Mucosa of gallbladder (tissue), 1 donor: ENCODE measurements at places on chromosomes 3 and 15.
A peak's percentile ranks its signal among the peaks of the same experiment; 100 is the strongest.

- DNase-seq = no peak
Measured at GRCh38 chr15:91127236-91127955, 27.3 kb downstream of the SV2B start.

DNA sequence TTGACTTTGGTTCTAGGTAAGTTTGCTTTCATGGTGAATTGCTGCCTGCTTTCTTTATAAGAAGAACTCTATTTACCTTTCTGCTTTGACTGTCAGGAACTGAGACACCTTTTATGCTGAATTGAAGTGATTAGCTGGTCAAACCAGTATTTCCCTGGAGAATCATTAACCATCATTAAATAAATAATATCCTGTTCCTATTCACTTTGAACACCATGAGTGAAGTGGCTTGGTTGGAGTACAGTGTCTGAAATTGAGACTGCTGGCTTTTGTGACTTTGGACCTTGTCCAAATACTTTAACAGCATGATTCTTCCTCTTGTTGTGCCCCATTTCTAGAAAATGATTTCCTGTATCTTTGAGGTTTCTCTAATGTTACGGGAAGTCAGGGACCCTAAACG is 5.6 kb upstream of the TMEM62 start:
- peak; percentile 34 for DNase-seq

GRCh38 chr15:63027646-63028045 is 14.9 kb upstream of the TPM1 start:
- no peak for DNase-seq

DNA sequence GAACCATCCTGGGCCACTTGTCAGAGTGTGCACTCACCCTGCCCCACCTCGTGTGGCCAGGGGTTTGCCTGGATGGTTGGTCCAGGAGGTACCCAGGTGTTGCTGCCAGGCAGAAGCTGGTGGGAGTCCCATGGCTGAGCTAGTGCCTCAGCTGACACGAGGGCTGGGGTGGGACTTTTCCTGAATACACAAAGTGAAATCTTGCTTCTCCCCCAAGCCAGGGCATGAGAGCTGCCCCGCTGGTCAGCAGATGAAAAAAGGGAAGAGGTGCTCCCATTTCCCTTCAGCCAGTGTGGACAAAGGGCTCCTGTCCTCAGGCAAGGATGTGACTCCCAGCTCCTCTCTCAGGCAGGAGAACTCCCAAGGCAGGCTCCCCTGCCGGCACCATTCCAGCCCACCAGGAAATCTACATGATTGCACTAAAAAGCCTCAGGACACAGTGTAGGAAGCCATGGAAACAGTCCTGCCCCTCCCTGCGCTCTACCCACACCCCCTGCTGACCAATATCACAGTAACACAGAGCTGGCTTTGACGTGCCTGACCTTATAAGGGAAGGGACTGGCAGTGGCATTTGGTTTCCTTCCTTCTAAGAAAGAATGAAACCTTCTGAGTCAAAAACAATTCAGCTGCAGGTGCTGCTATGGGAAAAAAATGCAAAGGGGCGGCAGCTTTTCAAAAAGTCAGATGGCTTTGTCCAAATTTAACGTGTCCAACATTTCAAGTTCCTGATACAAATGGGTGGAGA is 33.9 kb downstream of the MYO5C start:
- DNase-seq = peak; percentile 69

DNA sequence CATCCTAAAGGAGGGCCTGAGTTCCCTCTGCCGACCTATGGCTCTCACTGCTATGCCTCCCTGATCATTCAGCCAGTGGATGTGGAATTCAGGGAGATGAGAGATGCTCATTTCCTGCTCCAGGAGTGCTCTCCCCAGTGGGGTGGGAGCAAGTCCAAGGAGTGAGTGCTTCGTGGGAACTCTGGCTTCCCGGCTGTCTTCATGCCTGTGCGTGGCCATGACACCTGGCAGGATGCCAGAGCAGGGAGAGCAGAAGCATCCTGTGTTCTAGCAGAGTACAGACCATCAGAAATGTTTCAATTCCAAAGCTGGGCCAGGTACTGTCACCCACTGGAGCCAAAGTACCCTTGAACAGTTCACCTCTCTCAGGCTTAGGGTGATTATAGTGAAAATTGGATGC is 45.1 kb downstream of the APH1B start:
- no peak for DNase-seq

- DNase-seq = no peak
Measured at GRCh38 chr3:136958939-136959338, 1.2 kb downstream of the IL20RB start.

DNA sequence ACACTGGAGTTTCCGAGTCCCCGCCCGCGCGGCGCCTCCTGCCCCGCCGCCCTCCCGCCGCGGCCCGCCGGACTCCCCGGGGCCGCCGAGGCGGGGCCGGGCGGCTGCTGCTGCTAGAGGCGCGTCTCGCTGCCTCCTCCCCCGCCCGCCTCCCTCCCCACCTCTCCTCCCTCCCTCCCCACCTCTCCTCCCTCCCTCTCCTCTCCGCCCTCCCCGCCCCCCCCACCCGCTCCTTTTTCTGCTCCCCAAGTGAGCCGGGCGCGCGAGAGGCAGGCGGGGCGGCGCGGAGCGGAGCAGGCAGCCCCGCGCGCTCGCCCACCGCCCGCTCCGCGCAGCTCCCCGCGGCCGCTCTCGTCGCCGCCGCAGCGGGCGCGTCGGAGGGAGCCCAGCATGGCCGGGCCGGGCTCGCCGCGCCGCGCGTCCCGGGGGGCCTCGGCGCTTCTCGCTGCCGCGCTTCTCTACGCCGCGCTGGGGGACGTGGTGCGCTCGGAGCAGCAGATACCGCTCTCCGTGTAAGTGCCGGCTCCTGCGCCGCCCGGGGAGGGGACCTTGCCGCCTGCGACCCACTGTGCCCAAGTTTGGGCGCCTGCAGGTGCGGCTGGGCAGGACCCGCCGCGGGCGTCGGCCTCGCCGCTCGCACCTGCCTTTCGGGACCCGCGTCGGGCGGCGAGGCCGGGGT is at the start of gene CACNA2D3:
TSS of gene CACNA2D3 (plus strand) at position 229 of the 679 bp plus-strand sequence.
- DNase-seq = no peak

GRCh38 chr3:129854460-129854859 is 39.1 kb downstream of the TMCC1 start:
- no peak for DNase-seq

DNA sequence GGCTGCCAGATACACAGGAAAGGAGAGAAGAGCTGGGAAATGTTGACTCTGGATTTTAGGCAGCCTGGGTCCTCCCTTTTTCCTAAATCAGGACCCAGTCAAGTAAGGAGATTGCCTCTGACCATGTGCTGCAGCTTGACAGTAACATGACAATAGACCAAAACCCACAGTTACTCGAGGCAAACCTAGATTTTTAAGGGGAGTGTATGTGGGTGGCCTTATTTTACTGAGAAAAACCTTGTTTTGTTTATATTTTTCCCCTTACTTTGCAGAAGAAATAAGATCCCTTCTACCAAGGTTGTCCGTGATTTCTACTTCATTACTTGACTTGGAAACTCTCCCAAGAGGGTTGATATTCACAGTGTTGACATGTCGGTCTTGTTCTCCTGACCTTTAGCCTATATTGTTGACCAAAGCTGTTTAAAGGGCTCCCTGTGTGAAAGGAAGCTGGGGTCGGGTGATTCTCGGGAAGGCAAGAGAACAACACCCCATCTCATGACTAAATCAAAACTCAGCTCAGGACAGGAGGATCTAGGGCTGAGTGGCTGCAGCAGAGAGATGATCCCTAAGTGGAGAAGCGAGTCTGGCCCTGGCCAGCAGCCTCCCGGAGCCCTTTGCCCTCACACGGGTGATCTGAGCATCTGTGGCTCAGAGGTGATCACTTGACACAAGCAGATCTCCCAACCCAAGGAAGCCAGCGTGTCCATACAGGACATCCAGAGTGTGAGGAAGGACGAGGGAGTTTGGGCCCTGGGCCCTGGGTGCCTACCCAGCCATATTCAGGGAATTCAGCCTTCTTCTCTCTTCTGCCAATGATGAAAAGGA is 31.0 kb upstream of the SLCO2A1 start:
- DNase-seq = no peak

GRCh38 chr3:102018551-102018950 is 169.2 kb downstream of the NFKBIZ start:
- DNase-seq = no peak

- DNase-seq = no peak
Measured at GRCh38 chr15:44009038-44009437, 182.2 kb downstream of the WDR76 start.

DNA sequence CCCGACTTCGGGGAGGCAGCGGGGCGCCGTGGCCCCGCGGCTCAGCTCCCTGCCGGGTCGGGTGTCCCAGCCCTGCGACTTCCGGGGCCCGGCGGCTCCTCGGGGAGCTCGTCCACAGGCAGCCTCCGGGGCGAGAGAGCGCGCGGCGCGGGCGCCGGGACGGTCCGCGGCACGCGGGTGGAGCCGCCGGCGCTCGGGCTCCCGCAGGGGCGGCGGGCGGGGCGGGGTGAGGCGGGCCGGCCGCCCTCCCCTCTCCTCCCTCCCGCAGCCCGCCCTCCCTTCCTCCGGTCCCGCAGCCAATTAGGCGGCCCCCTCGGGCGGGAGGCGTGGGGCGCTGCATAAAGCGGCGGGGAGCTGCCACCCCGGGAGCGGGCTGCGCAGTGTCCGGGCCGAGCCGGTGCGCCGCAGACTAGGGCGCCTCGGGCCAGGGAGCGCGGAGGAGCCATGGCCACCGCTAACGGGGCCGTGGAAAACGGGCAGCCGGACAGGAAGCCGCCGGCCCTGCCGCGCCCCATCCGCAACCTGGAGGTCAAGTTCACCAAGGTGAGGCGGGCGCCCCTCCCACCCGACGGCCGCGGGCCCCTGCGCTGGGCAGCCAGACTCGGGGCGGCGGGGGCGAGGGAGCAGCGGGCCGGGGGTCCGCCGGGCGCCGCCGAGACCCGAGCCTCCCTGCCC is at the start of gene ALDH1A3:
TSS of gene ALDH1A3 (plus strand) at position 368 of the 675 bp plus-strand sequence. CDS start at position 445, 77 bp downstream.
- DNase-seq = no peak

DNA sequence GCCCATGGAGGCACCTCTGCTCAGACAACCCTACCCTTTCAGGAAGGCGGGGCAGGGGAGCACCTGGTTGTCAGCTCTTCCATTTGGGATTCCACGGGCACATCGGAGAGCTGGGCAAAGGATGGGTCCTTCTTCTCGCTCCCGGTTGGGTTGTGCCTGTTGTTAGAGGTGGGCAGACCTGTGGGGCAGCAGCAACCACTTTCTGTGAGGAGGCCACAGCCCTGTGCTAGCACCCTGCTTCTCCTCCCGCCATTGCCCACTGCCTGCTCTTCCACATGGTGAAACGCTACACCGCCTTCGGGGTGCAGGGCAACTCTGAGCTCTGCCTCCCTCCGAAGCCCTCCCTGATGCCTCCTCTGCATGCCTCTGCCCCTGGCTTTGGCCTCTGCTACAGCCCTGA is 7.0 kb upstream of the HHATL start:
- no peak for DNase-seq

DNA sequence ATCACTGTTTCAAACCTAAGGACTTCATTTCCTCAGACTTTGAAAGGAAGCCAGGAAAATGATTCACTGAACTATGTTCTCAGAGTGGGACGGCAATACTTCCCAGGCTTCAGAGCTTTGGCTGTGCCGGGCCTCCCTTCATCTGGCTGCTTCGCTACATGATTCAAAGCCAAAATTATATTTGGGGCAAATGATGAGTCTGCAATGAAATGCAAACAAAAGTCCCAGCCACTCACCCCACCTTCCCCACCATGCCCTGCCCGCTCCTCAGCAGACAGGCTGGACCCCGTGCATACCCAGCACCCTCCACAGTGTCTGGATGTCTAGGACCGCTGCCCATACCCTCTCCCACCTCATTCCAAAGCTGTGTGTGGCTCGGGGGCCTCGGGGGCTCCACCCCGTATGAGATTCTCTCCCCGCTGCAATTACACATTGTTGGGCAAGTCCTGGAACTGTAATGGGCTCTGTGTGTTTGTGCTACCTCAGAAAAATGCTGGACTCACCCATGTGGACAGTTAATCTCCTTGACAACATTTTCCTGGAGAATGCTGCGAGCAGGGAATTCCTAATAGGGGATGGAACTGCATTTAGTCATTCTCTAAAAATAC is 32.2 kb downstream of the ATP10A start:
- DNase-seq = peak; percentile 34

DNA sequence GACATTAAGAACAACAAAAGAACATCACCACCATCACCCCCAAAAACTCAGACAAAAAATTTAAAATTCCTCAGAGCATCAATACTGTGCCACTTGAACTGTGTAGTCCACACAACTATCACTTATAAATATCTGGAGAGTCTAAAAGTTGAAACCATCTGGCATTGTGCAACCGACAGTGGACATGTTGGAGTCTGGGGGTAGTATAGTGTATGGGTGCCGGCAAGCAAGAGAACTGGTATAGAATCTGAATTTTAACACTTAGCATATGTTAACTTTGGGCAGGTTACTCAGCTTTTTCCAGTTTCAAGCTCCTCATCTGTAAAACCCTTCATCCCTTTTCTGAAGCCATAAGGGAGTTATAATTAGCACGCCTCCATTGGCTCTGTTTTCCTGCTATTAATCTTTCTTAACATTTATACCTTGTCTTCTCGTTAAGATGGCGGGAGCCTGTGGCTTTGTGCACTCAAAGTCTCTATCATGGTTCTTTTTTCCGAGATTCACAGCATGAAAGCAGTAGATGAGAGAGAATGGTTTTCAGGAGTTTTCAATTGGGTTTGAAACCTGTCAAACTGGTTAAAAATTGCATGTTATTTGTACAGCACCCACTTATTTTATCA is 255.7 kb upstream of the TBL1XR1 start:
- DNase-seq = no peak

- no peak for DNase-seq
Measured at GRCh38 chr15:40063563-40064011, 24.6 kb upstream of the SRP14 start.

GRCh38 chr3:40973141-40973540 is 226.2 kb upstream of the CTNNB1 start:
- DNase-seq = no peak

- DNase-seq = no peak
Measured at GRCh38 chr3:29282427-29283230, 1.8 kb downstream of the RBMS3 start.

- DNase-seq = no peak
Measured at GRCh38 chr3:21718161-21718765, 32.7 kb downstream of the ZNF385D start.

- no peak for DNase-seq
Measured at GRCh38 chr3:16522834-16523233, 9.3 kb upstream of the RFTN1 start.

DNA sequence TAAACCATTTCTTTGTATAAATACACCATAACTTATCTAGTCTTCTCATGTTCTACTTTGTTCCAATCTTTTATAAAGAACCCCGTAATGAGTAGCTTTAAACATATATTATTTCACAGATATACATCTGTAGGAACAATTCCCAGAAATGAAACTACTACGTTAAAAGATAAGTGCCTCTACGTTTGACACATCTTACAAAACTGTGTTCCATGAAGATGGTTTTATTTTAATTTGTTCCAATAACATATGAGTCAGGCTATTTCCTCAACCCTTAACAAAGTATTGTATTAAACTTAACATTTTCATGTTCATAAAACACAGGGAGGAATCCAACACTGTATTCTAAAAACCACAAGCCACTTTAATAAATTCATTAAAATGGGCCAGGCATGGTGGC is 52.9 kb downstream of the TRPM7 start:
- no peak for DNase-seq

DNA sequence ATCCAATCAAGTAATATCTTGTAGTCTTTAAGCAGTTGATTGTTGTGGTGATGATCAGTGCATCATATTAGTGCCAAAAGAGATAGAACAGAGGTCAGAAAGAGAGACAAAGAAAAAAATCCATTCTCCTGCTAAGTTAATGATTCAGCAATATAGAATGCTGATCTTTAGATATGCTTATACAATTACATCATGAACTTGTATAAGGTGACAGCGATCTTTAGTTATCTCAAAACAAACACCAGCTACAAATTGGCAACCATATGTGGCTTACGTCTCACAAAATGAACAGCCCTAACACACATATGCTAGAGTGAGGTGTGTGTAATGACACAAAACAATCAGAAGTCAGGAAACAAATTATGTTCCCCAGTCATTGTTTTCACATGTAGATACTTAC is 12.5 kb downstream of the LSAMP start:
- DNase-seq = no peak
